ENCODE measurements at places on chromosomes 5 and 9.

DNA sequence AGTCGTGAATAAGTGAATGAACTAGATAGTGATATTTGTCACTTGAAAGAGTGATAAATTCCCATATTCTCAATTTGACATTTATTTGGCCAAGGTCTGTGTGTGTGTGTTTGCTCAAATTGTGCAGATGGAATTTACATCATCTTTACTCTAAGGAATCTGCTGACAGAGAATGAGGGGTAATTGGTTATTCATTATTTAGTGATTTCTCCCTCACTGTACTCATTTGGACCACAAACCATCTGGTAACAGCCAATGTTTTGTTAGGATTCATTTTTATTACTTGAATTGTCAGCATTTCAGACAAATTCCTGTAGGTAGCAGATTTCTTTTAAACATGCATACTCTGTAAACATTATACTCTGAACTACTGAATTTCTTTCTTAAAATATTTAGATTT lies 15.6 kb downstream of the VCAN start:
- no peak for DNase-seq

GRCh38 chr5:179317411-179318220 lies 27.6 kb downstream of the ADAMTS2 start:
- DNase-seq, result no peak

- DNase-seq, result no peak
These were observed 180.8 kb downstream of the RASEF start for GRCh38 chr9:82882138-82882537.

DNA sequence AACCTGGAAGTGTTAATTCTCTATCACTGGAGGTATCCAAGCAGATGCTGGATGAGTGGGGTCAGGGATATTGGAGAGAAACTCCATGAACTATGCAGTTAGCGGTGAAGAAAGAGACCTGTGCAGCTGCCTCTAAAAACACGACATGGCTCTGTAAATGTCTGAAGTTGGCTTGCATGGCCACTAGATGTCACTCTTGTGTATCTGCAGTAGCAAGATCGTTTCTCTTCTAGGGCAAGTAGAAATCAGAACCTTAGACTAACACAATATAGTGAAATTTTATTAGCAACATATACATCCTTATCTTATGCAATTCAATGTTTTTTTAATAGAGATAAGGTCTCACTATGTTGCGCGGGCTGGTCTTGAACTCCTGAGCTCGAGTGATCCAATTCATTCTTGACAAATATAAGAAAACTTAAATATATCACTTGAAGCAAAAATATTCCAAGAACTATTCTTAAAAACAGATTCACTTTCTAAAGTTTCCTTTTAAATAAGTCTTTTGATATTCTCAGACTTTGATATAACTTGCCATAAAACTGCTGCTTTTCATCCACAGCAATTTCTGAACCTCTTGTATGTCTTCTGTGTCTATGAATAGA lies 2.9 kb downstream of the OR2S2 start:
- peak; percentile 17 for DNase-seq

DNA sequence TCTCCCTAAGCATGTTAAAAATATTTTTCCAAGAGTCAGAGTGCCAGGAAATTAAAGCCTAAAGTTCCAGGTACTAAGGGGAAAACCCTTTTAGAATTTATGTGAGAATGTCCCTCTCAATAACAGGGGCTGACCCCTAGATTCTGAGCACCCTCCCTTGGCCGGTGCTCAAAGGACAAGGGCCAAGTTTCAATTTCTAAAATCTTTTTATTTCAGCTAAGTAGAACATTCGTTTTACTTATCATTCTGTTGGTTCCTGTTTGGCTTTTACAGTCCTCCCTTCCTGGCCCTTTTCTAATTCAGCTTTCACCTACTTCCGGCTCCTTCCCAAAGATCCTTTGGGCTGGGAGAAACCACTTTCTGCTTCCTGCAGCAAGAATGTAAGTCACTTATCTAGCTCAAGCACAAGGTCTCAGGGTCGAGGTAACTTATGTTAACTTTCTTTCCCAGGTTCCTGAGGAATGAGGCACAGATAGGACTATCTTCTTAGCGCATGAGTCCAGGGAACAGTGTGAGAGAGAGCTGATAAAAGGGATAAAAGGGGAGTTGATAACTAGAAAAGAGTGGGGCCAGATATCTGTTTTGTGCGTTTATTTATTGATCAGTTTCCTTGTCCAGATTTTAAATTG lies 34.6 kb upstream of the F2RL2 start:
- no peak for DNase-seq

DNA sequence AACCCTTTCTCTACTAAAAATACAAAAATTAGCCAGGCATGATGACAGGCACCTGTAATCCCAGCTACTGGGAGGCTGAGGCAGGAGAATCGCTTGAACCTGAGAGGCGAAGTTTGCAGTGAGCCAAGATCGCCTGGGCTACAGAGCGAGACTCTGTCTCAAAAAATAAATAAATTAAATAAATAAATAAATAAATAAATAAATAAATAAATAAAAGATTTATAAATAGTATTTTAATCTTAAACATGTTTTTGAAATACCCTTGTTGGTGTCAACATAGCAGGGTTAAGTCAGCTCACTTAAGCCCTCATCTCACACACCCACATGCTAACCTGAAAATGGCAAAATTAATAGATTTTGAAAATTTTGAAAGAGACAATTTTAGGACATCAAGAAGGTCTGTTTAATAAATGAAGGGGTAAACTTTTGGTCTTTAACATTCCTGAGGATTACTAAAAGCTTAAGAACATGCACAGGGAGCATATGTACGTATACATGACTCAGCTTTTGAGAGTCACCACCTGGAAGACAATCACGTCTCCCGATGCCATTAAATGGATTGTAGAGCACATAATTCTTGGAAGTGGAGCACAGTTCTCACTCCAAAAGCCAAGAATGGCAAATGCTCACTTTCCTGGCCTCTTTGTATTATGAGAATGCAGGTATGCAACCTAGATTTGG lies 202.5 kb downstream of the GDNF start:
- no peak for DNase-seq

DNA sequence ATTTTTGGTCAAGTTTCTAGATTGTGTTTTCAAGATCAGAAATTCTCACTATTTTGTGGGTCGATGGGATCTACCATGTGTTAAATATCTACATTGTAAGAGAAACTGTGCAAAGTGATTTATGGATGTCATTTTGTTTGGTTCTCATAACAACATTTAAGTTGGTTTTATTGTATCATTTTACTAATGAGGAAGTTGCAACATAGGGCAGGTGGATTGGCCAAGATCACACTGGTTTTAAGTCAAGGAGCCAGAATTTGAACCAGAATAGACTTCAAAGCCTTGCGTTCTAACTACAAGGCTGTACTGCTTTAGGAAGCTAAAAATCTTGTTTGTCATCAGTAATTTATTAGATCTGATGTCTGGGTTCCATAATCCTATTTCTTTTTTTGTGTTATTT lies 23.4 kb downstream of the SH3TC2 start:
- no peak for DNase-seq

GRCh38 chr9:88533951-88534455 lies 975 bp upstream of the NXNL2 start:
- DNase-seq, result peak; percentile 4

Data from stimulated activated CD4-positive, alpha-beta T cell treated with anti-CD3 and anti-CD28 coated beads, Interleukin-4, amount 100 ng/mL, for 1 hour (primary cell).